D721Med (cell line): ENCODE measurements at places on chromosomes 12 and 14.

DNA sequence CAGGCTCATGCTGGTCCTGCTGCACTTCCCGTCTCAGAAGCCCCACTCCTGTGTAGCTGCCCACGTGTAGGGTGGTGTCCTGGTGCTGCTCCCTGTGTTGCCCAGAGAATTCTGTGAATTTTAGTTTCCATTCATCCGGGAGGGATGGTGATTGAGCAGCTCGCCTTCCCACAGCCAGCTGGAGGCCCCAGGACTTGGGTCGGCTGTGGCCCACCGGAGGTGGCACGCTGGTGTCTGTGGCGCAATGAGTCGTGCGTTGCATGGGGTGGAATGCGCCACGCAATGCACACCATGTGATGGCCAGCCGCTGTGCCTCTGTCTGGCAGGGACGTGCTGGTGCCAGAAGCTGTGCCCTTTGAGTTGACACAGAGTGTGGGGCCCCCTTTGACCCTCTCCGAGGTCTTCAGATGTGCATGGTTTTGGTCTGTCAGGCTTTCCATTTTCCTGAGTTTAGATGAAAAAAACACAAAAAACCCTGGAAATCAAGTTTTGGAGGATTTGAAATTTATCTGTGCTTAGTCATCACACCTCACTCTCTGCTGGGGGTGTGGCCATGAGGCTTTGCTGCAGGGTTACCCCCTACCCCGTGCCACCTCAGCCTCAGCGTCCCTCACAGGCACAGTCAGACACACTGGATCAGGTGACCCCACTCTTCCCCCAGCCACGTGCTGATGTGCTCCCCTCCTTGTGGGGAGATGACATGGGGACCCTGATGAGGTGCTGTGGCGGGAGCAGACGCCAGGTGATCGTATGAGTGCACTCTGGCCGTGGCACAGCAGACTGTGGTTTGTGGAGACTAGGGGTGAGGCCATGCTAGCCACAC is 64.6 kb downstream of the EP400 start:
- no peak for DNase-seq

- DNase-seq: no peak
These were observed 11.4 kb upstream of the ASCL1 start for GRCh38 chr12:102946042-102946441.

DNA sequence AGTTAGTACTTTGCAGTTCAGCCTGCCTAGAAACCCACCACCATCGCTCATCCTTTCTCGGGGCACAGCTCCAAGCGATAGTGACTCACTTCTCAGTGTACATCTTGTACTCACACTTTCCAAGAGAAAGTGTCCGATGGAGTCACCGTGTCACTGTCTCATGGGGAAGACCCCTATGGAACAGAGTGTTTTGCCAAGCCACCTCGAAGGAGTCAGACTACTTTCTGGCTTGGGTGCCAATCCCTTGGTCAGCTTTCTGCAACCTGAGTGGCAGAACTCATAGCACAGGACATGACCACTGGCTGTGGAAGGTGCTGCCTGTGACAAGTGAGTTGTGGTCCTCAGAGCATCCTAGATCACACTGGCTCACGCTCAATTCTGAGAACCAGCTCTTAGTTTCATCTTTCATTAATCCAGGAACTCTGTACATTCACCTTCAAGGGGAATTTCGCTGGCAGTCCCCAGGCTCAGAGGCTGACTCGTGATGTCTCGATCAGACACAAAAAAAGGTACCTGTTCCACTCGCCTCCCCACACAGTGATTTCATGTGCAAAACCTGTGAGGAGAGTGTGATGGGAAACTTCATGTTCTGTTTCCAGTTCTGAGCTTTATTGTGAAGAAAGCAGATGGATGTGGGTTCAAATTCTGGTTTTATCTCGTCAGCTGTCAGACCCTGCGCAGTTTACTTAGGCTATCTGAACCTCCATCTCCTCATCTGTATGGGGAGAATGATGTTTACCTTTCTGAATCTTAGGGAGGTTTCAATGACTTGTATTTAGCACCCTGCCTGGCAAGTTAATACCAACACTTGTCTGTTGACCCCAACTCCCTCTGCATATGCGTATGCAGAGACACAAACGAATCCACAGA is 127.3 kb upstream of the CCND2 start:
- no peak for DNase-seq

- no peak for DNase-seq
These were observed 65.3 kb downstream of the FOS start for GRCh38 chr14:75343911-75344310.

- DNase-seq: no peak
These were observed 31.9 kb downstream of the GUCY2C start for GRCh38 chr12:14664434-14665023.

GRCh38 chr12:115817389-115817788 is 460.1 kb downstream of the MED13L start:
- DNase-seq: no peak

DNA sequence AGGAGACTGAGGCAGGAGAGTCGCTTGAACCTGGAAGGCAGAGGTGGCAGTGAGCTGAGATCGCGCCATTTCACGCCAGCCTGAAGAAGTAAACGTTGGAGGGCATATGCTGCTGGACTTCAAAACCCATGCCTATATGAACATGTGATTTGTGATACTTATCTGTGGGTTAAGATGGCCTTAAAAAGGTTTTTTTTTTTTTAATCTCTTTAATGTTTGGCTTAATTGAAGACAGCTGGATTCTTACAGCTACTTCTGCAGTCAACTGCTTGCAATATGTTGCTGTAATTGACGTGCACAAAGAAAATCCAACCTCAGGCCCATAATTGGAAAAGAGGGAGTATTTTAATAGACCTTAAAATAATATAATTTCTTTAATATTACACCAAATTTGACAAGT is 1.5 kb upstream of the B3GNT4 start:
- DNase-seq: no peak

DNA sequence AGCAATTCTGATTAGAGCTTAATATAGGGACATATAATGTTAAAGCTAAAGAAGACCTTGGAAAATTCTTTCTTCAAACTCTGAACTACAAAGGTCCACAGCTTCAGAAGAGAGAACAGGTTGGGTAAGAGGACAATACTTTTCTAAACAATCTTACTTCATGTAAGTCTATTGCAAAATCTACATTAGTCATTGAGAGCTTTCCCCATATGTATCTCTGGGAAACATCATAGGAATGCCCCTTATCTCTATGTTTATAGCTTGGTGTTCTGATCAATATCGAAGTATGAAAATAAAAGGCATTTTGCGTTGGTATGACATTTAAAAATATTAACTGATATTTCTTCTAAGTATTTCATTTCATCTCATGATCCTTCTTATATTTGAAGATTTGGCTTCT is 962.6 kb downstream of the AACS start:
- no peak for DNase-seq

GRCh38 chr14:100158566-100159093 is 815 bp downstream of the DEGS2 start:
- no peak for DNase-seq

DNA sequence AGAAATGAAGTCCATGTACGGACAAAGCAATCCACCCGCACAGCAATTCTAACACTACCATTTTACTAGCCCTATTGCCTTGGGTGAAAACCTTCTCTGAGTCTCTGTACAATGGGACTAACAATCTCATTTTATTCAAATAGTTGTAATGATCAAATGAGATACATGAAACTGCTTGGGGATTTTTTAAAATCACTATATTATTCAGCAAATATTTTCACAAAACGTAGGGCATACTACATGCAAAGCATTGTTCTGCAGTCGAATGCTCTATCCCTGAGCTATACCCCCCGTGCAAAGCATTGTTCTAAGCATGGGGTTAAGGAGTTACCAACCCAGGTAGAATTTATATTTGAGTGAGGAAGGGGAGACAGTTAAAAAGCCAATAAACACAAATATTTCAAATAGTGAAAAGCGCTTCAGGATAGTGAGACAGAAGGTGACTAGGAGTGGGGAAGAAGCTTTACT is 554 bp upstream of the ATF7 start:
- DNase-seq: no peak

- no peak for DNase-seq
These were observed 25.6 kb downstream of the UNC79 start for GRCh38 chr14:93456356-93456755.
